ENCODE measurements at places on chromosomes 6 and 20. TPM values are rescaled to one million over a fixed set of nuclear protein-coding genes. Genes with fewer than 3 reads are reported as not detected.
A peak's percentile ranks its signal among the peaks of the same experiment; 100 is the strongest.

The POLH gene
- 13.1 TPM for polyA plus RNA-seq

The RFX6 gene
- not detected for polyA plus RNA-seq

The CCN5 gene
- polyA plus RNA-seq = not detected

GRCh38 chr6:157592541-157592940, 211.6 kb downstream of the ZDHHC14 start:
- no peak overlapping the region for H3K27ac ChIP-seq
- no peak overlapping the region for H3K4me3 ChIP-seq
- no peaks in the 10 kb centered on the region for H3K36me3 ChIP-seq
- peaks cover 9% of the 10 kb centered on the region for H3K4me1 ChIP-seq
- DNase-seq = no peak

DNA sequence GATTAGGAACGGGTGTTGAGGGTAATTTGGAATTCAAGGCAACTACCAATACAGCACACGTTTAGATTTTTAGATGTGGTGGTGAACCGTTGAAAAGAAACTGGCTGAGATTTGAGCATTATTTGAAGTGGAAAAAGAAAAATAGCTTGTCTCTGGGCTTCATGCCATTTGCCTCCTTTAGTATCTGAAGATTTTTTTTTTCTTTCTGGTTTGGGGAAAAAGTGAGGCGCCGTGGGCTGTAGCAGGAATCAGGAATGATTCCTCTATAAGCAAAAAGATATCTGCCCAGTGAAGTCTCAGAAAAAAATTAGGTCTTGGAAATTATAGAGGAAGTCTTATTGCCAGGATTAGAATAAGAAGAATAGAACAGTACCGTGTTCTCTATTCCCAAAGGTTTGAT, 88.5 kb downstream of the RPS12 start:
- no peaks in the 10 kb centered on the region for H3K27me3 ChIP-seq
- peak; percentile 8 for DNase-seq
- no peak overlapping the region for H3K27ac ChIP-seq
- H3K36me3 ChIP-seq = no peaks in the 10 kb centered on the region

- H3K27ac ChIP-seq = no peak overlapping the region
- H3K4me3 ChIP-seq = no peak overlapping the region
- no peaks in the 10 kb centered on the region for H3K36me3 ChIP-seq
- DNase-seq = no peak
Measured at GRCh38 chr20:60107621-60108390, 149.6 kb downstream of the CDH26 start.

GRCh38 chr6:816510-817084, 123.7 kb upstream of the EXOC2 start:
- H3K4me1 ChIP-seq = no peaks in the 10 kb centered on the region
- DNase-seq = no peak
- no peaks in the 10 kb centered on the region for H3K36me3 ChIP-seq
- no peak overlapping the region for H3K27ac ChIP-seq
- H3K27me3 ChIP-seq = no peaks in the 10 kb centered on the region
- H3K4me3 ChIP-seq = no peak overlapping the region

DNA sequence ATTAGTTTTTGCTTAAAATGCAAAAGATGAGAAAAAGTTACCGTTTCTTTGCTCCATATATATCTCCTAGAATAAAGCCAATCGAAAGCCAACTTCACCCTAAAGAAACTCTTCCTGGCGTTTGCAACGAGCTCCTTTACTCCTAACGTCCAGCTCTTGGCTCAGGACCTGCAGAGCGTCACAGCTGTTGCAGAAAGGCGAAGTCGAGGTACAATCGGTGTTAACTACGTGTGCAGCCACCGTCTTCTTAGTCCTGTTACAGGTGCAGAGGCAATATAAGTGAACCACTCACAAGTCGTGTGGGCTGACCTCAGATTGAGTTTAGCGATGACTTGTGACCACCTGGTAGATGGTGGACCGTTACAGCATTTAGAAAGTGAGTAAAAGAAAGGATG, 113.1 kb downstream of the TRIM27 start:
- DNase-seq = no peak
- H3K4me3 ChIP-seq = peak overlapping the region; percentile 42
- peaks cover 41% of the 10 kb centered on the region for H3K27me3 ChIP-seq

- peak; percentile 37 for DNase-seq
- peak overlapping the region; percentile 10 for H3K27ac ChIP-seq
Measured at GRCh38 chr6:13848522-13849150, 34.3 kb upstream of the MCUR1 start.

GRCh38 chr6:129699659-129700058, 10.3 kb downstream of the ARHGAP18 start:
- no peaks in the 10 kb centered on the region for H3K36me3 ChIP-seq
- H3K27ac ChIP-seq = no peak overlapping the region
- H3K4me3 ChIP-seq = no peak overlapping the region
- H3K27me3 ChIP-seq = no peaks in the 10 kb centered on the region
- H3K4me1 ChIP-seq = peaks cover 12% of the 10 kb centered on the region

DNA sequence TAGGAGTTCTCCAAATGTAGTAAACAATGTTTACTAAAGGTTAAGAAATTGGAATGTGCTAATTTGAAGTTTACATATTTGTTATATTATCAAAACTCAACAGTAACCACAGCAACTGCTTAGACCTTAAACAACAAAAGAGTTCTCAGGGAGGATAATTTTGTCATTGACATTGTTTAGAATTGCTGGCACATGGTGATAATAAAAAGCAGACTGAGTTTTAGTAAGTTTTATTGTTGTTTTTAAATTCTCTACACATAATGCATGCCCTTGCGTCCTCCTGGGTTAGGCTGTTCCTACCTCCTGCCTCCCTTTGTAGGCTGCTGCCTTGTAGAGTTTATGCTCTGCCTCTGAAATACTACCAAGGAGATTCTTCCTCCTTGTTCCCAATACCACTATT, 28.7 kb downstream of the LAMA4 start:
- H3K27me3 ChIP-seq = no peaks in the 10 kb centered on the region
- peaks cover 23% of the 10 kb centered on the region for H3K4me1 ChIP-seq
- DNase-seq = peak; percentile 35

DNA sequence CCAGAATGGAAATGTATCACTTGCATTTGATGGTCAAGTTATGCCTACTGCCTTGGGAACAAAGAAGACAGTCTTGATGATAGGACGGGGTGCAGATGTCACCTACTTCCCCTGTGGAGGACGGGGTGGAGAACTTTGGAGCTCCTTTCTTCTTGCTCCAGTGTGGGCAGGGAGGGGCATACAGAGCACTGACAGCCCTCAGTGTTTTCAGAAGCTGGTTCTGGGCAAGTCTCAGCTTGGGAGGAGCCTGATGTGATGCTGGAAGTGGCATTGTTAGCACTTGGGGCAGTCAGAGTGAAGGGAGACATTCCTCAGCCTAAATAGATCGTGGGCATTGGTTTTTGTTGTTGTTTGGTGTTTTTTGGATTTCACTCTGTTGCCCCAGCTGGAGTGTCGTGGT, 59.7 kb downstream of the SYNJ2 start:
- no peak for DNase-seq
- H3K4me3 ChIP-seq = no peak overlapping the region
- H3K4me1 ChIP-seq = peaks cover 43% of the 10 kb centered on the region
- H3K36me3 ChIP-seq = peaks cover 25% of the 10 kb centered on the region
- H3K27me3 ChIP-seq = no peaks in the 10 kb centered on the region

DNA sequence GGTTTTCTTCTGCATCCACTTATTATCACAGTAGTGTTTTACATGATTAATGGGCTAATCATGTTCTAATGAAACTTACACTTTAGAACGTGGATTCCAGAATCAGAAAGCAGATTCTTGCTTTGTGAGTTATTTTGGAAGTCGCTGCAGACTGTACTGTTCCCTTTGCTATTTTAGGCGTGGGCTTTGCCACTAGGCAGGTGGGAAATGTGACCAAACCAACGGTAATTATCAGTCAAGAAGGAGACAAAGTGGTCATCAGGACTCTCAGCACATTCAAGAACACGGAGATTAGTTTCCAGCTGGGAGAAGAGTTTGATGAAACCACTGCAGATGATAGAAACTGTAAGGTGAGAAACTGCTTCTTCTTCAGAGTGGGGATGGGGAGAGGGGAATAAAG, 598 bp downstream of the FABP7 start:
- no peak overlapping the region for H3K27ac ChIP-seq
- DNase-seq = no peak
- H3K27me3 ChIP-seq = peaks cover 4% of the 10 kb centered on the region
- no peaks in the 10 kb centered on the region for H3K4me1 ChIP-seq
- H3K4me3 ChIP-seq = no peak overlapping the region

GRCh38 chr6:33208091-33208967, at the start of gene RING1:
Gene RING1, plus strand, starts transcription at chr6:33208500. Its CDS starts 323 bp downstream, at chr6:33208823.
- H3K4me1 ChIP-seq = peaks cover 25% of the 10 kb centered on the region
- peak; percentile 67 for DNase-seq
- peak within 1 kb of the TSS; percentile 94 for H3K27ac ChIP-seq
- peak within 1 kb of the TSS; percentile 90 for H3K4me3 ChIP-seq
- H3K36me3 ChIP-seq = peaks cover 28% of the 10 kb centered on the region
